Stimulated activated CD4-positive, alpha-beta T cell treated with anti-CD3 and anti-CD28 coated beads, Interleukin-12 subunit alpha, Interleukin-12 subunit beta, amount 100 ng/mL, for 4 hours (primary cell): ENCODE measurements at places on chromosomes 5 and 9.
A peak's percentile ranks its signal among the peaks of the same experiment; 100 is the strongest.

DNA sequence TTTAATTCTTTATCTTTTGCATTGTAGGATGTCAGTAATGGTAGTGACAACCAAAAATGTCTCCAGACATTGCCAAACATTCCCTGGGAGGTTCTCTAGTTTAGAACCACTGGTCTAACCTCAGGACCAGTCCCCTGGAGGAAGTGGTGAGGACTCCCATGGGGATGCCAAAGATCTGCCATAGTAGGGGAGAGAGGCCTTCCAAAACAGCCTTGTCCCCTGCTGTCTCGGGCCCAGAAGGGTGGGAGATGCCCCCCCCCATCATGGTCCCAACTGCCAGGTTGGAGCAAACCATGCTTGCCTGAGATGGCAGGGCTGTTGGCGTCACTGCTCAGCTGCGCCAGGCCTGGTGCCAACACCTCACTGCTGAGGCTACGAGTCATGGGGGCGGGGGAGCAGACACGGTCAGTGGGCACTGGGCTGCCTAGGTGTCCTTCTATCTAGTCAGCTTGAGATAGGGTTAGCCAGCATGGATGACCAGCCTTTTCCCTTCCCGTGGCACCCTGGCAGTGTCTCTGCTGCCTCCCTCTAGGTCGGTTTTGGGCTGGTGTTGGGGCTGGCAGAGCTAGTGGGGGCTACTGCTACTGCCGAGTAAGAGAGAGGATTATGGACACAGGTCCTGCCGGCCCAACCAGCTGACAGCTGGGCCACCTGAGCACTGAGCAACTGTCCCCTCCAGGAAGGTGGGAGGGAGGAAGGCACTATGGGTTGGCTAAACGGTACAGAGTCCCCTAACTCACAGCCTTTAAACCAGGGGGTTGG is 8.3 kb upstream of the CXXC5 start:
- no peak for DNase-seq

DNA sequence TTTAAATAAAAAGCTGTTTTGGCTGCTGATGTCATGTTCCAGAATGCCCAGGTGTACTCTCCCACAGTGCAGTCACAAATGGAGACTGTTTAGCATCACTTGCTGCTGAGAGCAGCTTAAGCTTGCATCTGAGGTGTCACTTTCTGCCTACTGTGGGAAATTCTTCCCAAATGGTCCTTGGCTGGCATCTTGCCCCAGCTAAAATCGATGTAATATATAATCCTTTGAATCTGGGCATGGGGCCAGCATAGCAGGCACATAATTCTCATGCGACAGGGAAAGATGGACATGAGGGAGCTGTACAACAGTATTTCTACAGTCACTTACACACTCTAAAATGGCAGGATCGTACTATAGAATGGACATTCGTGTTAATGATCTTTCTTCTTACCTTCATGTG is 144.3 kb downstream of the MACIR start:
- DNase-seq = no peak

DNA sequence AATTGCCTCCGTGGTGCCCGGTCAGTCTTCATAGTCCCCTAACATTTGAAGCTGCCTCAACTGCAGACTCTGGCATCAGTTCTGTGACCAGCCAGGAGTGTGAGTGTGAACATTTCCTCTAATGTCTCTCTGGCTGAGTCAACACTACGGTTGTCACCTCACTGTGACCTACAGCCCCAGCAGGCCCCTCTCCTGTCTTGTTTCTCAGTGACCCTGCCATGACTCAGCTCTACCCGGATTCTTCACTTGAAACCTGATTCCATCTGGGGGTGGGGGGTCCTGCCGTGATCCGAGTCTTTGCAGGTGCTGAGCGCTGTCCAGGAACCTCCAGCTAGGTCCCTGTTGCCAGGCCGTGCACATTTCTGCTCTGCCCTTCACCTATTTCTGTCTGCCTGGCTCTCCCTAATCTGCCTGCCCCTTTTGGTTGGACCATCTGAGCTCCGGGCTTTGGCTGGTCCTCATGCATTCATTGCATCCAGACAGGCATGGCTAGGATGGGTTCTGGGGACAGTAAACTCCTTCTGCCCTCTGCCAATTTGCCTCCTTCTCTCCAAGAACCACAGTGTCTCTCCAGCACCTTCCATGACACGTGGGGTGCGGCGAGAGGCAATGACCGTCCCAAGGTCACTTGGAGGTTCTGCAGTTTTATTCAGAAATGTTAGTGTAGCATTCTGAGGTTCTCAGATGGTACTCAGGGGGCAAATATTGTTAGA is 24.2 kb downstream of the STC2 start:
- no peak for DNase-seq

DNA sequence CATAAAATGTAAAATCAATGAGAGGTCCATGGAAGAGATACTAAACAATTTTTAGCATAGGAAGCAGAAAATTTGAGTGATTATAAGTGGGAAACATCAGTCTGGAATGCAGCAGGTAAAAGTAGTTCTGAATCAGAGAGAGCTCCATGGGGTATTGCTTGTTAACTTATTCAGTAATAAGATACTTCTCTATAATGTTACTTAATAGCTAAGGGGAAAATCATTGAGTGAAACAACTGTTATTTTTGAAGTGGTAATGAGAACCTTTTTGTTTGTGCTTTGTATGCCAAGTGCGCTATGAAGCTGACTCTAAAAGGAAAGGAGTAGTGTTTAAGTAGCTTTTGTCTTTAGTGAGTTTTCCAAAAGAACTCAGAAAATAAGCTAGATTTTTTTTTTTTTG is 95.2 kb downstream of the ERBIN start:
- no peak for DNase-seq

- DNase-seq = no peak
Observed at GRCh38 chr5:30539004-30539634, 654.4 kb upstream of the CDH6 start.

DNA sequence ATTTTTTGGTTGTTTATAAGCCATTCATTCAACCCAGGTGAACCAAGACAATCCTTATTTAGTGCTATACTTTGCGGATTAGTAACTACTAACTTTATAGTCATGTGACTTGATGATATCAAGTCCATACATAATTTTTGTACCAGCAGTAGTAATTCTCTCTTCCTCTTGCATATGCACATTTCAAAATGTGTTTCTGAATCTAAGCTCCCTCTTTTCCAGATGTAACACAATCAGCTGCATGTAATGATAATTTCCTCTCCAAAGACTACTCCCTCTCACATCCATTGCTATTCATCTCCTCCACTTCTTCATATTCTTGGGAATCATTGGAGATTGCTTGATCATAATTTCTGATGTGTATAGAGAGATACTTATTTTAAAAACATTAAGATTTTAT is 510.1 kb upstream of the CDH18 start:
- no peak for DNase-seq

DNA sequence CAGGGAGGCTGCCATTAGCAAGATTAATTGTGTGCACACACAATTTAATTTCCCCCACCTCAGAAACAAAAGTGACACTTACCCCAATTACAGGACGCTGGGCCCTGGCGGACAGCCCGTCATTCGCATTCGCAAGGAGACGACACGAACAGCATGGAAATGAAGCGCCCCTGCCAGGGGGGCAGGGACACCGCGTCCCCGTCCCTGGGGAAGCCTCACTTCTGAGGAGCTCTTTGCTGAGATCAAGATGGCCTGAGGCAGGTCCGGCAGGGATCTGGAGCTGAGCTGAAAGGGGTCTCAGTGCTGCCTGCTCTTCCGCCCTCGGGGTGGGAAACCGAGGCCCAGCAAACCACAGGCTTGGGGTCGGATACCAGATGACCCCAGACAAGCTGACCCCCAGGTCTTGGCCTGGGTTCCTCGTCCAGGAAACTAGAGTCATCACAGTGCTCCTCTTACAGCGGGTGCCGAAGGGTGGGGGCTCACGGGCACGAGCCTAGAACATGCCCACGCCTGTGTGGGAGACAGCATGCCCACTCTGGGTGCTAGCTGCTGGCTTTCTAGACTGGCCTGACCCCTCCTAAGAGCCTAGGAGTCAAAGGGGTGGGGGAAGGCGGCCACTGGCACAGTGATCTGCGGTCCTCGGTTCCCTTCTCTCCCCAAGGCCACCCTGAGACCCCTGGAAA is 103.2 kb downstream of the VAV2 start:
- DNase-seq = no peak

DNA sequence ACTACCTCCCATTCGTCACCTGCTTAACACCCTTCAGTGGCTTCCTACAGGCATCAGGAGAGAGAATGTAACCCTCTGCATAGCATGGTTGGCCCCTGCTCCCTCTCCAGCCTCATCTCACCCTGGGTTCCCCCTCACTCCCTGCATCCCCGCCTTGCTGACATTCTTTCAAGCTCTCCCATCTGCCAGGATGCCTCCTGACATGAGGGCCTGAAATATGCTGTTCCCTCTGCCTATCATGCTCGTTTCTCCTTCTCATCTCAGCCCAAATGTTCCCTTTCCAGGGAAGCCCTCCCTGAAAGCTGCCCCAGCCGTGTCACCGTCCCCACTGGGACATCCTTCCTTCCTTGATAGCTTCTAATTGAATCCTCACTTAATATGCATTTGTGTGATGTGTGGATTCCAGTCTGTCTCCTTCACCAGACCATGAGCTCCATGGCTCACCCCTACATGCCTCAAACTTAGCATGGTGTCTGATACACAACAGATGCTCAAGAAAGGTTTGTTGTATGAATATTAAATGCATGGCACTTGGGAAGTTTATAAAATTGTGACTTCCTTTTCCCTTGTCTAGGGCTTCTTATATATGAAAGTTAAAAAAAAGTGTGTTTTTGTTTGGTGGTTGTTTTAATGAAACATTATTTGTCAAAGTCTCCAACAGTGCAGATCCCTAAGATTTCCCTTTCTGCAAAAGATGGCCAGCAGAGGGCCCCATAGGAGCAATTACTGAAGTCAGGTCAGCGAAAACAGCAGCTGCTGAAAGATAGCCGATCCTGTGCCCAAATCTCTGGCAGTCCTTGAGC is 7.3 kb upstream of the C5orf58 start:
- peak; percentile 76 for DNase-seq
